Right cardiac atrium (tissue), 5 donors: ENCODE measurements at places on chromosomes 7 and 10.

DNA sequence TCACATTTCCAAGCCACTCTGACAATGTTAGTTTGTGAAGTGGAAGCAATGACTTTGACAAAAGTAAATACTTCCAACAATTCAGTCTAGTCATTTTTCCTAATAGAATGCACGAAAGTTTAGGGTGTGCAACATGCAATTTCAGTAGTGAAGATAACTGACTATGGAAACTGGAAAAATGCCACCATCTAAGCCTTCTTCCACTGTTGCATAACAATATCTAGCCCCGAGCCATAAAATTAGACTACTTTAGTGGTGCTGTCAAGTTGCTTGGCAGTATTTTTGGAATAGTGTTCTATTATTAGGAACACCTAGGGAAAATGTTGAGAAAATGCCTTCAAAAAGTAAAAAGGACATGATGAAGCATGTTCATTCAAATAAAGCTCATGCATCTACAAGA, 17.9 kb downstream of the SEMA3A start:
- DNase-seq = no peak

DNA sequence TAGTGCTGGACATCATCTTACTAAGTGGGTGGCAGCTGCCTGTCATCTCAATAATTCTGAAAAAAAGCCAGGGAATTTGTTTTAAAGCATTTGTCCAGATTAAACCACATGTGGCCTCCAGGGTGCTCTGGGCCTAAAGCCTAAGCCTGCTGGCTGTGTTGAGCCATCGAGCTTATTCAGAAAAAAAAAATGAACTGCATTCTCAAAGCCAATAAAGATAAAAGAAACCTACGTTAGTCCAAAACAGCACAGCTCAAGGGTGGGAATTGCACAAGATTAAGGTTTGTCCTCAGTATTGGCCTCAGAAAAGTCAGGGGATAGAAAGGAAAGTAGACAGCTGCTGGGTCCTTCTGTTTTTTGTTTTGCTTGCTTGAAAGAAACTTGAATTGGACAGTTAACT, 22.6 kb upstream of the PRTFDC1 start:
- DNase-seq = peak; percentile 73

DNA sequence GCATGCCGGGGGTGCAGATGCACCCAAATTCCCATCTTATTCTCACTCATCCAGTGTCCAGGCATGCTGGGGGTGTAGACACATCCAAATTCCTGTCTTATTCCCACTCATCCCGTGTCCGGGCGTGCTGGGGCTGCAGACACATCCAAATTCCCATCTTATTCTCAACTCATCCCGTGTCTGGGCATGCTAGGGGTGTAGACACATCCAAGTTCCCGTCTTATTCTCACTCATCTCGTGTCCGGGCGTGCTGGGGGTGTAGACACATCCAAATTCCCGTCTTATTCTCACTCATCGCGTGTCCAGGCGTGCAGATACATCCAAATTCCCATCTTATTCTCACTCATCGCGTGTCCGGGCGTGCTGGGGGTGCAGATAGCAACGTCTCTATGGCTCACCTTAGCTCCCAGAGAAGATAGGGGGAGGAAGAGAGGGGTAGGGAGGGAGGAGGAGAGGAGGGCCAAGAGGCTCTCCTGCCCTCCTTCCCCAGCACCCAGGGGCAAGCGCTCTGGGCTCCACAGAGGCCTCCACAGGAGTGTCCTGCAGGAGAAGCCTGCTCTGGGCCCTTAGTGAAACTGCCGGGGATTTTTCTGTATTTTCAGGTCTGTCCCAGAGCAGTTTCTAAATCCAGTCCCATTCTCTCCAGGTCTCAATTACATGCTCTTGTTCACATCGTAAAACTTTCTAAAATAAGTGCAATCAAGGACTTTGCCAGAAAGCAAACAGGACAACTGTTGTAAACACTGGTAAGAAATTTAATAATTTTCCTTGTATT, 210.8 kb downstream of the DIP2C start:
- no peak for DNase-seq

- peak; percentile 85 for DNase-seq
Observed at GRCh38 chr7:101172854-101173751, 7.0 kb downstream of the NAT16 start.

- no peak for DNase-seq
Observed at GRCh38 chr10:78568620-78569019, 500.1 kb upstream of the ZMIZ1 start.

GRCh38 chr7:109950256-109950655, 1140.7 kb upstream of the LRRN3 start:
- DNase-seq = no peak

- DNase-seq = no peak
Observed at GRCh38 chr7:110507369-110507768, 583.6 kb upstream of the LRRN3 start.

DNA sequence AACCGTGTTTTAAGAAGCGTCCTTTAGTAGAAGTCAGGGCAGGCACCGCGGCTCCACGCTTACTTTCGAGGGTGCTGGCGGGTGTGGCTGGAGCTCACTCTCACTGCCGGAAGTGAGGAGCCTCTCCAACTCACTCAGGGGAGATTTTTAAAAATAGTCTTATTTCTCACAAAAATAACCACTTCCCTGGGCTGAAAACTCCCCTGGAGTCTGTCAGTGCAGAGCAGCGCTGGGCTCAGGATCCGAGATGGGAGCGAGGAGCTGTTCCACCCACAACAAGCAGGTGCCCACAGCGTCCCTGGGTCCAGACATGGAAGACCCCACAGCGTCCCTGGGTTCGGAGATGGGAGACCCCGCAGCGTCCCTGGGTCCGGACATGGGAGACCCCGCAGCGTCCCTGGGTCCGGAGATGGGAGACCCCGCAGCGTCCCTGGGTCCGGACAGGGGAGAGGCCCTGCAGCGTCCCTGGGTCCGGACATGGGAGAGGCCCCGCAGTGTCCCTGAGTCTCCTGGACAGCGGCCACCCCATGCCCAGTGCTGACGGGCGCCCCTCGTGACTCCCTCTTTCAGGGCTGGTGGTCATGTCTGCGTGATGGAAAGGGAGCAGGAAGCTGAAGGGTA, 51.2 kb downstream of the VIPR2 start:
- DNase-seq = no peak

- no peak for DNase-seq
Observed at GRCh38 chr7:90752051-90752450, 155.9 kb downstream of the CDK14 start.

DNA sequence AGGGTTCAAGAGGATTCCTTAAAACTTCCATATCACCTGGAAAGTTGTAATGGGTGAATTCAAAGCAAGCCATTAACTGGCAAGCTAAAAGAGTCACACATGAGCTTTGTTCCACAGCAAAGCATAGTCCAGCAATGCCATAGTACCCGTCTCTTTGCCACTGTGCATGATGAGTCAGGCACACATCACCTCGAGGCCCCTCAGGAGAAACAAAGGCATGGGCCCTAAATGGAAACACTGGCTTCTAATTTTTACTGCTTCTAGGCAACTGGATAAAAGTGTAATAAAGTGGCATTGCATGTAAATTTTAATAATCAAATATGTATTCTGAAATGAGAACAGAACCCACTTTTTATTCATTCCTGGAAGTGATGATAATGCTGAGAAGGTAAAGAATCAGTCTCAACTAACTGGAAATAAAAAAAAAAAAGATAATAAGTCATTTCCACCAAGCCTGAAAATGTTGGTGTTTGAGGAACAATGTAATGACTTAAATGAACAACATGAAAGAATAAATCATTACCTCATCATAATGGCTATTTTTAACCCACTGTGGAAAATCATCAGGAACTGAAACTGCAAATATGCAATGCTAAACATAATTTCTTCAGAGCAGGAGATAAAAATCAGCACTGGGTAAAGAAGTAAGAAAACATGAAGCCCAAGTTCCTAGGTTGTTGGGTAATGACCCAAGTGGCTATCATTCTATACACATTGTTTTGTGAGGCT, 104.9 kb downstream of the CDK6 start:
- no peak for DNase-seq

DNA sequence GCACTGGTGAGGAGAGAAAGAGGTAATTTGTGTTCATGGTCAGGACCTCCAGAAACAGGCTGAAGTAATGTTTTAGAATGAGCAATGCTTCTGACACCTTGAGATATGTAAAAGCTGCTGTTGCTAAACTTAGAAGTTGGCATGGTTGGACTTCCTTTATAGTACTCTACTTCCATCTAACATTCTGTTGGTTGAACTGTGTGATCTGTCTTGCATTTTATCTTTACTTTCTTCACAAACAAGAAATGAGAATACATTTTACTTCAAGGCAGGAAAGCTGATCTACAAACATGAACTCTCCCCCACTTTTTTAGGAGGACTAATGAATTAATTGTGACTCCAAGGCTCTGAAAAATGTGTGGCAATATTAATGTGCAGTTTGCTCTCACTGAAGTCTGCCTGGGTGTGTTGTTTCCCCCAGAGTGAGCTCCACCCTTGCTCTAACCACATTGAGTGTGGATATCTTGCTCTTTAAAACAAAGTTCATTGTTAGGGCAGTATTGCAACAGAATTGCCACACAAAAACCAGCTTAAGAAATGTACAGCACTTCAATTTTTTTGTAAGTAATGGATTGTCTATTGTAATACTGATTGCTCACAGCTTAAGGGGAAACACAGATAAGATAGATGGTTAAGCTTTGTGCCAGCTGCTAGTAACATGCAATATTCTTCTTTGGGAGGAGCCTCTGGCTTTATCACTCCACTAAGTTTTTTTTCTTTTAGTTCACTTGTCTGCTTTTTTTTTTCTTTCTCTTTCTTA, 69.0 kb downstream of the ADD3 start:
- DNase-seq = peak; percentile 50

- peak; percentile 52 for DNase-seq
Observed at GRCh38 chr10:16986406-16987205, 143.0 kb downstream of the CUBN start.

GRCh38 chr10:69449841-69450240, 1.4 kb upstream of the TSPAN15 start:
- peak; percentile 68 for DNase-seq

DNA sequence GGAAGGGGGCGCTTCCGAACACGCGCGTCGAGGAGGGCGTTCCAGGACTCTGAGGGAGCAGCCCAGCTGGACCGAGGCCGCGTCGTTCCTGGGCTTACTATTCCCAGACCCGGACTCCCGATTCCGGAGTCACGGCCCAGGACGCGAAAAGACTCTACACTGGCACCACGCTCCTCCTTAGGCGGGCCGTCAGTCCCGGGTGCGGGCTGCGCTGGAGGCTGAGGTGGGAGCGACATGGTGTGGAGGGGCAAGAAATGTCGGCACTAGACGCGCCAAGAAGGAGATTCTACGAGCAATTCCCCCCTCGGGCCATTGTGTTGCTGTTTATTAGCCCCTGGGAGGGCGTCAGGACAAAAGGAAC, 584 bp upstream of the RUNDC3B start:
- peak; percentile 67 for DNase-seq

- no peak for DNase-seq
Observed at GRCh38 chr10:29714096-29714874, 79.5 kb upstream of the SVIL start.

DNA sequence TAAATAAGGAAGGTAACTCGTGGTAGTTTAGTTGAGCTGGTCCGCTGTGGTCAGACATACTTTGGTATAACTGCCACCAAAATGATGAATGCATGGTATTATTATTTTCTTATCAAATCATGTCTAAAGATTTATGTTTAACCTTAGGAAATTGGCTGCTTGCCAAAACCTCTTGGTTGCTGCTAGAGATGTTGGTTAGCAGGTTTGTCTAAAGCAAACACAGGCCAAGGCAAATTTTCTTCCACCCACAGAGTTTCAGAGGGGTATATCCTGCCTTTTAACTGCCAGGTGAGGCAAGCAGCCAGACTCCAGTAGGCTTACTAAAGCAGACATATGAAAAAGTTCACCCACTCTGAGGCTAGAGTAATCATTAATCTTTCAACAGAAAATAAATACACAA, 101.4 kb downstream of the SEMA3E start:
- DNase-seq = no peak

- no peak for DNase-seq
Observed at GRCh38 chr10:11173042-11173441, 155.4 kb downstream of the CELF2 start.

GRCh38 chr7:125256446-125256845, 326.8 kb upstream of the POT1 start:
- no peak for DNase-seq

DNA sequence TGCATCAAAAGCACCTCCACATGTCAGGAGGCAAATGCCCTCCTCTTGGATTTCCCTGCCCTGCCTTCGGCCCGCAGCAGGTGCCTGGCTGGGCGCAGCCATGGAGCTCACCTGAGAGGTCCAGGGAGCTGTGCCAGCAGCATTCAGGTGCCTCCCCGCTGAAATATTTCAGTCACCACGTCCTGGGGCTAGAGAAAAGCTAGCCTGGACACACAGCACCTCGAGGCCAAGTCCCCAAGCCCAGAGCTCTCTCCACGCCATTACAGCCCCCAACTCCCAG, 102.7 kb downstream of the MAD1L1 start:
- DNase-seq = peak; percentile 50

DNA sequence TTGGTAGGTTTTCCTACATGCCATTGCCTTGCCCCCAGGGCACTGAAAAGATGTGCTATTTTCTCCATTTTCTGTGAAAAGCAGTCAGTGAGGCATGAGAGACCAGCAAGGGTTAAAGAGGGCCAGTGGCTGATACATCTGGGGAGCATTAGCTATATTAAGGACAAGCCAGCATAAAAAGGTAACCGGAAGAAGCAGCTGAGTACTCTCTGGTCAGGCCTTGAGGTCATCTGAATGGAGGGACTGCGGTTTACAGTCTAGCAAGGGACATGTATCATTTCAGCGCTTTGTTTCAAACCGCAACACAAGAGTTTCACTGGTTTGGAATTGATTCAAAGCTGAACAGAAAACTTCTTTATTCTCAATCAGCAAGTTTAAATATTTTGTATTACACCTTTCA, 120.4 kb downstream of the EPDR1 start:
- no peak for DNase-seq

DNA sequence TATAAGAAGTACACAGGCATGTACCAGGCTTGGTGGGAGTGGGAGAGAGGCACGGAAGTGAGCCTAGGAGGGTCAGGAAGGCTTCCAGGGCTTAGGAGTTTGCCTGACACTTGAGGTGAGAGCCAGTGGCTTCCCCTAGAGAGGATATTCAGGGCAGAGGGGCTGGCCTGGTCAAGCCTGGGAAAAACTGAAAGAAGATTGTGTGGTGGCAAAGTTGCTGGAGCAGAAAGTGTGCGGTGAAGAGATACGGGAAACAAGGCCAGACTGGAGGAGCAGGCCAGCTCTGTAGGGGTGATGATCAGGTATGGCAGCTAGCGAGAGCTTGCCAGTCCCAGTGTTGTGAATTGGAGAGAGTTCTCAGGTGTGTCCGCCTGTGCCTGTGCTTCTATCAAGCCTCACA, 129.9 kb downstream of the CCNY start:
- DNase-seq = no peak
